NCI-H460 (cell line): ENCODE measurements at places on chromosomes 12 and 14.

DNA sequence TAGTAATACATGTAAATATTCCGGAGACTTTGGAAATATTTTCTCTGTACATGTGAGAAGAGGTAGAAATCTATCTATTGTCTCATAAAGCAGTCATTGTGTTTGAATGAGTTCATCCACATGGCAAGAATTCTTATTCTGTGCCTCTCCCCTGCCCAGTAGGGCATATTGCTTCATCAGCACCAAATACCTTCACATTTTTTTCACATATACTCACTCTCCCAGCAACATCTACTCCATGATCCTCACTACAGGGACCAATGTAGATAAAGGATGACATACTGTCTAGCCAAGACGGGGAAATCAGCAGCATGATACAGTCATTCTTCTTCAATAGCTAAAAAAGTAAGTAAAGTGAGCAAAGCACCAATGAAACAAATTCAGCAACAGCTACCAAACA is 1.3 kb upstream of the TAS2R14 start:
- no peak for DNase-seq

DNA sequence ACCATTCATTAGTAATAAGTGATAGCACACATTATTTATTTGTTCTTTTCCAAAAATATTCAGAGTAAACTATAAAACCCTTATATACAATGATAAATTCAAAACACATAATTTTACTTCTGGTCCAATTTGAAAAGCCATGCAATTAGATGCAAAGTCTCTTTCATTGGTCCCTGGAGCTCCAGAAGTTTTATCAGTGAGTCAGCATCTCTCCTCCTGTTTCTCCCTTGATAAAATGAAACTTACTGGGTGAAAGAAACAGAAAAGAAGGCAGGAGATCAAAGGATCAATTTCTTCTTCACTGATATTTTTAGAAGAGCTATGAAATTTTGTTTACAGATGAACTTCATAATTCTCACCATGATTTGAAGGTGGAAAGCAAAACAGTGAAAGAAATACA is 47.5 kb downstream of the IFNG start:
- no peak for DNase-seq

DNA sequence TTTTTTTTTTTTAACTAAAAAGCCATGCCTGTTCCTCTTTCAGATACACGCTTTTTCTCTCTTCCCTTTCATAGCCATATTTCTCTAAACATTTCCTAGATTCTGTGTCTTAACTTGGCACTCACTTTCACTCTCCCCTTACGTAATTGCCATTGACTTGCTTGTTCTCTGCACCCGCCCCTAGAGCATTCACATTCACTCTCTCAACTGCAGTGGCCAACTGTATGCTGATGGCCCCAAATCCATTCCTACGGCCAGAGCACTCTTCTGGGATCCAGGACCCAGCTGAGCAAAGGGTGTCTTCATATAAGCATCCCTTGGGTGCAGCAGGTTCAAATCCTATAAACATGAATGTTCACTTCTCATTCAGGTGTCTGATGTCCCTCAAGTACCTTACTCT is 59.5 kb downstream of the CKB start:
- DNase-seq, result no peak

- DNase-seq, result no peak
Observed at GRCh38 chr12:79108962-79109361, 244.4 kb downstream of the SYT1 start.

- no peak for DNase-seq
Observed at GRCh38 chr14:72909163-72909562, 15.3 kb upstream of the DPF3 start.

- DNase-seq, result no peak
Observed at GRCh38 chr14:65250162-65250495, 147.8 kb upstream of the MAX start.

DNA sequence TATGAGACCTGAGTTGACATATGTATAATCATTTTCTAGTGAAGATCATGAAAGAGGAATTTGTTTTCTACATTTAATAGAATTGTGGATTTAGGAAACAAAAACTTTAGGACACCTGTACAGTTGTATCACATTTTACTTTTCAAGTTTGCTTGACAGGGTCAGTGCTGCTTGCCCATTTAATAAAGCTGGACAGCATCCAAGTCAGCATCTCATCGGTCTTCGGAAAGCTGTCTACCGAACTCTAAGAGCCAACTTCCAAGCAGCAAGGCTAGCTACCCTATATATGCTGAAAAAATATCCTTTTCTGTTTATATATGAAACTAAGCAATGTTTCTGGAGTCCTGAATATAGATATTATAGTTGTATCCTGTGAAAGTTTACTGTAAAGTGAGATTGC is 52.3 kb downstream of the VEZT start:
- DNase-seq, result no peak

DNA sequence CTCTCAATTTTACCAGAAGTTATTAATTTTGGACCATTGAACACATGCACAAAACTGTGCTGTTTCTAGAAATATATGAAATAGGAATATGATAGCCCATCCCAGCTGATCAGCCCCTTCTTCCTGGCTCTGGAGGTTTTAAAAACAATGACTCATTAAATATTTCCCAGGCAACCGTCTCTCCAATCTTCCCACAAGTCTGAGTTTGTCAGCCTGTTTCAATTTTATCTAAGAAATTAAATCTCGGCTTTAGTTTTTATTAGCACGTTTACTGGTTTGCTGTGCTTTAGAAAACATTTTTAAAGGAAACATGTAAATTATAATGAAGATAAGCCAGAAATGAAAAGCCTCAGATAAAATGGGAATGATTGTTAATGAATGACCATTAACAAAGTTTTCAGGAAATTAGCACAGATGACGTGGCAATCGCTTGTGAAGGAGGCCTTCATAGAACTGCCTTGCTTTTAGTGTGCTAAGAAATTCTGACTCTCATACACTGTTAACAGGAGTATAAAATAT is 89.3 kb upstream of the RAP1B start:
- DNase-seq, result peak; percentile 9

- DNase-seq, result no peak
Observed at GRCh38 chr12:43237238-43237879, 314.6 kb downstream of the ADAMTS20 start.

GRCh38 chr14:61334197-61334701 is 12.9 kb downstream of the PRKCH start:
- DNase-seq, result no peak

DNA sequence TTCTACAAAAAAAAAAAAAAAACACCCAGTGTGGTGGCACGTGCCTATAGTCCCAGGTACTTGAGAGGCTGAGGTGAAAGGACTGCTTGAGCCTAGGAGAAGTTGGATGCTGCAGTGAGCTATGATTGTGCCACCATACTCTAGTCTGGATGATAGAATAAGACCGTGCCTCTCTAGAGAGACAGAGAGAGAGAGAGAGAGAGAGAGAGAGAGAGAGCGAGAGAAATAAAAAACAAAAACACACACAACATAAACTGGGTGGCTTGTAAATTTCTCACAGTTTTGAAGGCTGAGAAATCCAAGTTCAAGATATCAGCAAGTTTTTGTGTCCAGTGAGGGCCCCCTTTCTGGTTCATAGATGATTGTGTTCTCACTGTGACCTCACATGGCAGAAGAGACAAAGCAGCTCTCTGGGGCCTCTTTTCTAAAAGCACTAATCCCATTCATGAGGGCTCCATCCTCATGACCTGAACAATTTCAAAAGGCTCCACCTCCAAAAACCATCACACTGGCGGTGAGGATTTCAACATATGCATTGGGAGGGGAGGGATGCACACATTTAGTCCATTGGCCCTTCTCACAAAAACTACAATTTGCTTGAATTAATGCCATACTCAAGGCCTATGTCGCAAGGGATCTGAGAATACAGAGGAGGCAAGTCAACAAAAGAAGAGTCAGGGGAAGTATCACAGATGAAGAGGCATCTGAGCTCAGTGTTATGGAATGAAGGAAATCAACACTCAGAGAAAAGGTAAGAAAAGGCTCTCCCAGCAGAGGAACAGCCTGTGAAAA is 94.9 kb downstream of the PPM1H start:
- no peak for DNase-seq

DNA sequence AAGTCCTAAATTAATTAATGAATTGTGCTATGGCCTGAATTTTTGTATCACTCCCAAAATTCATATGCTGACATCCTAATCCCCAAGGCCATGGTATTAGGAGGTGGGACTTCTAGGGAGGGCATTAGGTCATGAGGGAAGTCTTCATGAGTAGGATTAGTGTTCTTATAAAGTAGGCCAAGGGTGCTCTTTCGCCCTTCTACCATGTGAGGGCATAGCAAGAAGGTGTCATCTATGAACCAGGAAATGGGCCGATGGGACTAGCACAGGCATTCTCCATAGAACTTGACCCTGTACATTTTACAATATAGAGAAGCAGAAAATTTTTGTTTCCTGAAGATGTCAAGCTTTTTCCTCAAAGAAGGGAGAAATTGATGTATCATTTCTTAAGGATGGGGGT is 12.5 kb downstream of the SYT10 start:
- no peak for DNase-seq

- no peak for DNase-seq
Observed at GRCh38 chr14:65070471-65070976, 31.8 kb downstream of the MAX start.

GRCh38 chr14:58198086-58198485 is 1.9 kb upstream of the ACTR10 start:
- DNase-seq, result no peak

DNA sequence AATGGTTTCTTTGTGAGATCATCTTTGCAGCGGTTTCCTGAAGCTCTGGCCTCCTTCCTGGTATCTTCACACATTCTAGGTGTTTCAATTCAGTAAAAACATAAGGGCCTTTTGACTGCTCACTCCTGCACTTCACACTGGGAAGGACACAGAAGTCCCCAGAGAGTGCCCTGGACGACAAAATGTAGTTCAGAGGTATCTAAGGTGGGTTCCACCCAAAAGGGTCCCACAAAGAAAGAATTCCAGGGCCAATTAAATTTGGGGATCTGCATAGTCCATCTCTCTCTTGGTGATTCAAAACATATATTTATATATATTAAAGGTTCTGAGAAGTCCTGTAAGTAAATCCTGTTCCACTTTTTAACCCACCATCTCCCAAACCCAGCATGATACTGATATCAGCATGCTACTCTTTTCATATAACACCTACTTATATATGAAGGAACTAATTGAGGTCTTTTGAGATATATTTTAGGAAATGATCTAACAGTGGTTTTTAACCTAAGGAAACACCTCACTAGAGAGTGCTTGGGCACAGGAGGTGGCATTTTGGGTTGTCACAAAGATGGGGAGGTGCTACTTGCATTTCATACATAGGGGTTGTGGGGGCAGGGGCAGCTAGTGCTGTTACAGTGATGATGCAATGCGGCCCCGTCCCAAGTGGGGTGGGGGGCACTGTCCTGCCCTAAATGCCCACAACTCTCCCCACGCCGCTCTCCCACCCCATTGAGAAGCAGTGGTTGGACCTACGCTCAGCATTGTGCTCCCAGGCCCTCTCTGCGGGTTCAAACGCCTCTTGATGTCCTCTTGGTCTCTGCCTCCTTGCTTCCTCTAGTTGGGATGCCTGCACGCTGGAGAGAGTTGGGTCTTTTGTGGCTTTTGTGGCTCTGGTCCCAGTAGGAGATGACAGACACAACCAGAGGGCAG is 109.4 kb downstream of the ARF6 start:
- no peak for DNase-seq

GRCh38 chr12:59055204-59055860 is 135.0 kb upstream of the LRIG3 start:
- peak; percentile 31 for DNase-seq

DNA sequence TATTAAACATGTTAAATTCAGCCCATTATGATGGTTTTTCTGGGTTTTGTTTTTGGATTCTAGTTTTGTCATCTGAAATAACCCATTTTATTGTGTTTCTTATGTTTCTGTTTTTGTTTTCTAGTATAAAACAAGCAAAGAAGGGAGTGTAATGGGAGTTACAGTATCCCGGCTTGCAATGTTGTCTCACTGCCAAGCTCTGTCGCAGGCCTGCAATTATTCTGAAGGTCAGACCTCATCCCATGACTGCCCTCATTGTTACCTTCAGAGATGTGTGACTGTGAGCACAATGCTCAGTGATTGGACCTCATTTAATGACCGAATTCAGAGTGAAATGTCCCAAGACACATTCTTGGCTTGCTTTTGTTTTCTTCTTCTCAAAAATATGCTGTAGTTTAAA is 73.0 kb upstream of the ATF1 start:
- DNase-seq, result no peak

DNA sequence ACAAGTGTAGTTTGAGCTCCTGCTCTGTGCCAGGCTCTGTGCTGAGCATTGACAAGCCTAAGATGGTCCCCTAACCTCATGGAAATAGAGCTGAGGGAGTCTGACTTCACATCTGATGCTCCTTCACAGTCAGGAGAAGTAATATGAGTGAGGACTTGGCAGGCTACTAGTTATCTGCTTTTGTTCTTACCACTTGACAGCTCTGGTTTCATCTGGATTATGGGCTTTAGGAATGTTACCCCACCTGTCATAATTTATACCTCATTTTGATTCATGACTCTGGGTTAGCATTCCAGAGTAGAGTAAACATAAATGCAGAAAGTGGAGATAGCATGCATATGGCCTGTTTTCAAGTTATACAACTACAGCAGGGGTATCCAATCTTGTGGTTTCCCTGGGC is 40.5 kb downstream of the ATP6V1D start:
- DNase-seq, result no peak

DNA sequence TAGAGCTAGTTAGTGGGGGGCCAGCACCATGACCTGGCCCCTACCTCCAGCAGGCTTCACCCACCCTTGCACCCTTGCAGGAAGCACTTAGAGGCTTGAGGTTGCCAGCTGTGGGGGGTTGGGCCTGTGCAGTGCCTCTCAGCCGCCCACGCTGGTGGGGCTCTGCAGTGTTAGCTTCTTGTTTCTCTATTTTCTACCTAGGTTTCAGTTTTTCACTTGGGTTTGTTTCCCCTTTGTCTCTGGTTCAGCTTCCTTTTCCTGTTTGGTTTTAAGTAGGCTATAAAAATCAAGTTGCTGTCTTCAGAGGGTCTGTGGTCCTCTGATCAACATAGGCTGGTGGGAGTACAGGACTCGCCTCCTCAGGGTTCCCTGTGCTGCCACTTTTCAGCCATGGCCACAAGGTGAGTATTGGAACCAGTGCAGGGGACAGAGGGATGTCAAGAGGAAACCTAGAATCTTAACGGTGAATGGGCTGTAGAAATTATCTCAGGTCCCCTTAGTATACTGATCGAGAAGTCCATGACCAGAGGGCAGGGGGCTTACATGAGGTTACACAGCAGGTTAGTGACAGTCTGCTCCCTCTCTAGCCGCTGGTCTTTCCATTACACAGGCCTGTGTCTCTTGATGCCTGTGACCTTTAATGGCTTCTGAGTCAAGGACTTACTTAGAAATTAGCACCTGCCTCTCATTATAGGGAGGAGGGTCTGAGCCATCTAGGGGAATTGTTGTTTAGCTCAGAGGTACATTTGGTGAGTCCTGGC is at the start of gene EVL:
TSS of gene EVL (plus strand) at position 312 of the 761 bp plus-strand sequence. CDS start at position 391, 79 bp downstream.
- DNase-seq, result no peak
